ENCODE measurements at places on chromosomes 3 and 15. TPM values are rescaled to one million over a fixed set of nuclear protein-coding genes. Genes with fewer than 3 reads are reported as not detected.

NFKBIZ gene
- 18.6 TPM for total RNA-seq

ARHGEF26 gene
- total RNA-seq, result 4.1 TPM

GLDN gene
- 18.9 TPM for total RNA-seq

RBSN gene
- total RNA-seq, result 23.9 TPM

CLDN18 gene
- total RNA-seq, result not detected

ECT2 gene
- 19.7 TPM for total RNA-seq

APOD gene
- total RNA-seq, result 33.2 TPM

KBTBD12 gene
- 0.09 TPM for total RNA-seq

FBXO40 gene
- not detected for total RNA-seq

TARS3 gene
- total RNA-seq, result 28.5 TPM

AMT gene
- 19.6 TPM for total RNA-seq

- no peaks in the 10 kb centered on the region for H3K36me3 ChIP-seq
- no peaks in the 10 kb centered on the region for H3K27me3 ChIP-seq
- H3K4me3 ChIP-seq, result no peak overlapping the region
- H3K4me1 ChIP-seq, result no peaks in the 10 kb centered on the region
- no peak for DNase-seq
These were observed 21.8 kb upstream of the CA12 start for GRCh38 chr15:63403254-63403945.

- no peaks in the 10 kb centered on the region for H3K36me3 ChIP-seq
- peak; percentile 78 for DNase-seq
- peaks cover 14% of the 10 kb centered on the region for H3K4me1 ChIP-seq
- no peak overlapping the region for H3K4me3 ChIP-seq
These were observed 585 bp downstream of the KIF23 start for GRCh38 chr15:69414701-69415167.

- no peak for DNase-seq
- H3K27ac ChIP-seq, result no peak overlapping the region
- H3K4me3 ChIP-seq, result no peak overlapping the region
- no peaks in the 10 kb centered on the region for H3K36me3 ChIP-seq
These were observed 127.4 kb downstream of the PCCB start for GRCh38 chr3:136377508-136377907.

DNA sequence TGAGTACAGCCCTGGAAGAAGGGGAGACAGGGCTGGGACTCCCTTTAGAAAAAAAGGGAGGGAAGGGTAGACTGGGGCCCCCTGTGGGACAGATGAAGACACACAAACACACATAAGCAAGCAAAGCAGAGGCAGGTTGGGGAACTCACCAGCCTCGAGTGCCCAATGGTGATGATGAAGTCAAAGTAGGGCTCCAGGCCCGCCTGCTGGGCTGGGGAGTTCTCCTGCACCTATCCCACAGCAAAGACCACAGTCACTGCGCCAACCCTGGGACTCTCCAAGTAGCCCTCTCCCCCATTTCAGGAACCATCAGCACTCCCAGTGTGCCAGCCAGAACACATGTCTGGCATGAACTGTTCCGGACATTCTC, 4.1 kb downstream of the GORASP1 start:
- H3K27me3 ChIP-seq, result no peaks in the 10 kb centered on the region
- peak; percentile 49 for DNase-seq
- H3K36me3 ChIP-seq, result peaks cover 26% of the 10 kb centered on the region
- H3K4me3 ChIP-seq, result no peak overlapping the region
- peaks cover 3% of the 10 kb centered on the region for H3K4me1 ChIP-seq

DNA sequence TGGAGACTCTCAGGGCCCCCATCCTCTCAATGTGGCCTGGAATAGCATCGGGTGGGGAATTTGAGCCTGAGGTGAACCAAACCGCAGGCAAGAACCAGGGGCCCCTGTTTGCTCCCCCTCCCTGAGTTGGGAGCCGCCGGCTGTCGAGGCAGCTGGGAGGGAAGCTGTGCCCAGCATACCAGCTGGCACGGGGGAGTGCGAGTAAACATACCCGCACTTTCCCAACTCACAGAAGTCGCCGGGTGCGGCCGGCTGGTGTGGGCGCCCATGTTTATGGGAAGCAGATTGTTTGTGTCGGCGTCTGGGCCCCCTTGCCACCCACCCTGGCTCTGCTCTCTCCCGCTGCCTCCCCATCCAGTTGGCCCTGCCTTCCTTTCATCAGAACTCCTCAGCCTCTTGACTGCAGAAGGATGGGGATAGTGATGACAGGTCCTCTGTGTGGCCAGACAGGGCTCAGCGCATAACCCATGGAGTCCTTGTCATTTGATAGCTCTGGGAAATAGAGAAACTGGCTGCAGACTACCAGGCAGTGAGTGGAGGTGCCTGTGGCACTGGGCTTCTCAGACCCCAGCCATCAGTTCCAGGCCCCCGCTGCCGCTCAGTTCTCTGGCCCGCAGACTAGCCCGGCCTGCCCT, 60.4 kb downstream of the CACNA2D2 start:
- H3K4me1 ChIP-seq, result no peaks in the 10 kb centered on the region
- H3K27ac ChIP-seq, result no peak overlapping the region
- no peak overlapping the region for H3K4me3 ChIP-seq
- H3K27me3 ChIP-seq, result no peaks in the 10 kb centered on the region
- no peak for DNase-seq

DNA sequence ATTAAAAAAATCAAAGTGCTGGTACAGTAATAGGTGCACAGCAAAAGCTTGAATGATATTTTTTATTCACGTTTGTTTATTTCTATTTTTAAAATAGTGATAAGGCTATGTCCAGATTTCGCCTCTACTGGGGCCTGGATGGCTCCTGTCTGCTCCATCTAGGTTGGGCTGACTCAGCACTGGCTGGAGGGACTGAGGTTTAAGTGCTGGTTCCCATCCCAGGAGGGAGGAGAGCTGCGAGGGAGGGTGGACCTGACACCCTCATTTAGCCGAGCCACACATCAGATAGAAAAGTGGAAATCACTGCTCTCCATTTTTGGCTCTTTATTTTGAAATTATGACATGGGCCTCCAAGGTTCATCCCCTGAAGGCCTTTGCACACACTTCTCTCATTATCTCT, 95.4 kb upstream of the AGBL1 start:
- peaks cover 3% of the 10 kb centered on the region for H3K27me3 ChIP-seq
- no peaks in the 10 kb centered on the region for H3K4me1 ChIP-seq
- no peak overlapping the region for H3K4me3 ChIP-seq
- no peak for DNase-seq
- no peaks in the 10 kb centered on the region for H3K36me3 ChIP-seq
- no peak overlapping the region for H3K27ac ChIP-seq

- no peaks in the 10 kb centered on the region for H3K4me1 ChIP-seq
- no peaks in the 10 kb centered on the region for H3K27me3 ChIP-seq
- no peak overlapping the region for H3K27ac ChIP-seq
- no peak overlapping the region for H3K4me3 ChIP-seq
- DNase-seq, result no peak
- H3K36me3 ChIP-seq, result no peaks in the 10 kb centered on the region
These were observed 533.1 kb upstream of the CBLB start for GRCh38 chr3:106401666-106402490.

DNA sequence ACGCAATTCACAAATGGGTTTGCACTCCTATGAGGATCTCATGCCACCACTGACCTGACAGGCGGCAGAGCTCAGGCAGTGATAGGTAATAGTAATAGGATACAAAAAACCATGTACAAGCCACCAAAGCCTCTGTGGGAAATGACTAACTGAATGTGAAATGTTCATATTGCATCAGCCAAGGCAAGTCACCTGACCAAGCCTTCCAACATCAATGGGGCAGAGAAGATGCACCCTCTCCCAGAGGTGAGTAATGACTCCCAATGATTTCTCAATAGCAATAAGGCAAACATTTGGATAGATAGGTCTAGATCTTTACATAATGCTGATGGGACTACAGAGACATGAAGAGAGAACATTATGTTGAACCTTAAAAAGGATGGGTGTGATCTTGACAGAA, 14.9 kb downstream of the CNTN3 start:
- H3K36me3 ChIP-seq, result no peaks in the 10 kb centered on the region
- no peaks in the 10 kb centered on the region for H3K4me1 ChIP-seq
- H3K27ac ChIP-seq, result no peak overlapping the region
- no peak for DNase-seq

DNA sequence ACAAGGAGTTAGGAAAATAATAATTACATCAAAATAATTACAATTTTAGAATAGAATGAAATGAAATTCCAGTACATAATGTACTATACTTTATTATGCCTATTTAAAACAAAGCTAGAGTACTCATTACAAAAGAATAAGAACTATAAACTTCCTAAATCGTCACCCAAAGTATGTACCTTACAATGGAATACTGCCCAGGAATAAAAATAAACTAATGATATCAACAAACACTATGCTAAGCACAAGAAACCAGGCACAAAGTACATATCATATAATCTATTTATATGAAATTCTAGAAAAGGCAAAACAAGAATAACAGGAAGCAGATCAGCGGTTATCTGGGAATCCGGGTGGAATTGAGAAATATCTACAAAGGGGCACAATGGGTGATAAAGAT, 84.7 kb downstream of the MYO9A start:
- no peak overlapping the region for H3K4me3 ChIP-seq
- H3K27ac ChIP-seq, result no peak overlapping the region
- no peak for DNase-seq
- peaks cover 9% of the 10 kb centered on the region for H3K36me3 ChIP-seq
- no peaks in the 10 kb centered on the region for H3K4me1 ChIP-seq

DNA sequence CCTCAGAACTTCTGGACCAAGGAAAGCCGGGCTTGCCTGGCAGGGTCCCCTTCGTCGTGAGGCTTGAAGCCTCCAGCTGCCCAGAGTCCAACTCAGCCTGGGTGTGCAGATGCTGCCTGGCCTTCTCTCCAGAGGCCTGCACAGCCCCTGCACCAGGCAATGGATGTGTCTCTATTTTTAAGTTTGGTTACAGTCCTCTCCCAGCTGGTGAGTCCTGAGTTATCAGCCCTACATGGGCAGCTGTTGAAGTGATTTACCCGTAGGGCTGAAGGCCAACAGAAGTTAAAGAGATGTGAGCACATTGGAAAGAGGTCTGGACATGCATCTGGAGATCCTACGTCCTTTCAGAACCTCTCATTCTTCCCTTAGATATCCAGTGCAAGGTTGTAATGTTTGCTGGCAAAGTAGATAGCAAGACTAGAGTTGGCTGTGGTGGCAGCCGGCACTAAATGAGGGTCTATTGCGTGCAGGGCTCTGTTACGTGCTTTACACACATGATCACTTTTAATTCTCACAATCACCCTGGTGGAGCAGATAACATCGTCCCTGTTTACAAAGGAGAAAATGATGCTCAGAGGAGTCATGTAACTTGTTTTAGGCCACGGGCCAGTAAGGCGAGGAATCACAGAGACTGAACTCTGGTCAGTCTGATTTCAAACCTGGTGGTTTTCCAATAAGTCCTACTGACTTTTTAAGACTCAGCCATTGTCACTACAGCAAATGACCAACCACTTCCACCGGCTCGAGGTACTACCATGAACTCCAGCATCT, 9.9 kb downstream of the FYCO1 start:
- H3K4me3 ChIP-seq, result no peak overlapping the region
- H3K4me1 ChIP-seq, result peaks cover 54% of the 10 kb centered on the region
- no peak for DNase-seq
- H3K27ac ChIP-seq, result peak overlapping the region; percentile 61
- H3K27me3 ChIP-seq, result no peaks in the 10 kb centered on the region

DNA sequence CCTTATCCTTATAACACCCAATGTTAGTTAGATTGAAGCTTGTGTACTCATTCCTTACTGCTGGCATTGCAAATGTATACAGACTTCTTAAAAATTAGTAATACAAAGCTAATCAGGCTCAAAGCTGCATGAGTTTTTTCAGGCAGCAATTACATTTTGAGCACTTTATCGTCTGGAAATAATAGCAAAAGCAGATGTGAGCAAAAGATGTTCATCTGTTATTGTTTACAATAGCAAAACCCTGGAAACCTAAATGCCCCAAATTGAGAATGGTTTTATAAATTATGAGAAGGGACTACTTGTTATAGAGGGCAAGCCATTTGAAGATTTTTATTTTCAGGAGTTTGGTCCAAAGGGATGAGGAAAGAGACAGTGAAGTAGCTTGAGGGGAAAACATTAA, 126.4 kb downstream of the GADL1 start:
- no peak overlapping the region for H3K4me3 ChIP-seq
- H3K27ac ChIP-seq, result no peak overlapping the region
- H3K4me1 ChIP-seq, result no peaks in the 10 kb centered on the region
- H3K27me3 ChIP-seq, result no peaks in the 10 kb centered on the region

DNA sequence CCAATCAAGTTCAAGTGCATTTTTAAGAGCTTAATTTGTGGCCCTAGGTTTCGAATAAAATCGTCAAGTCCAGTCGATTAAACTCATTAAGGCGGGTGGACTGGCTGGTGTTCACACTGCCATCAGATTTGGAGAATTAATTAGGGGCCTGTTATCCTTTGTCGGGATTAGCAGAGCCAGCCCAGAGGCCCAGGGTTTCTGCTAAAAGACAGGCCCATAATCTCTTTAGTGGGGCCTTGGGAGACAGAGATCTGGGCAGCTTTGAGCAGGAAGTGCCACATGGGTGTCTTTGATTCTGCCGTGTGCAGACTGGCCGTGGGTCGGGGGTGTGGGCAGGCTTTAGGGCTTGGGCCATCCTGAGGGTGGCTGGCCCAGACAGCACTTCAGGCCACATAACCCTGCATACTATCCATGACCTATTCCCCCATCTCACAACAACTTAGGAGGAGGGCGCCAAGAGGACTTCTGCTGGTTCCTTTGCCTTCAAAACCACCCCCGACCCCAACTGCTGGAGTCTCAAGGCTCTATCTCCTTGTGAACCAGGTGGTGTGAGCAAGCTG, 94.7 kb downstream of the PLXNA1 start:
- H3K36me3 ChIP-seq, result no peaks in the 10 kb centered on the region
- DNase-seq, result no peak
- H3K4me1 ChIP-seq, result no peaks in the 10 kb centered on the region
- H3K27me3 ChIP-seq, result no peaks in the 10 kb centered on the region
- no peak overlapping the region for H3K27ac ChIP-seq
- no peak overlapping the region for H3K4me3 ChIP-seq

GRCh38 chr3:138187296-138188012, at the start of gene ARMC8:
Gene ARMC8 (plus strand): TSS chr3:138187301. CDS start chr3:138187555, 254 bp downstream.
- peaks cover 10% of the 10 kb centered on the region for H3K27me3 ChIP-seq
- H3K4me1 ChIP-seq, result no peaks in the 10 kb centered on the region
- H3K36me3 ChIP-seq, result no peaks in the 10 kb centered on the region
- peak within 1 kb of the TSS; percentile 100 for H3K4me3 ChIP-seq
- peak; percentile 56 for DNase-seq
- H3K27ac ChIP-seq, result peak within 1 kb of the TSS; percentile 96

- H3K27ac ChIP-seq, result no peak overlapping the region
- H3K27me3 ChIP-seq, result no peaks in the 10 kb centered on the region
- no peaks in the 10 kb centered on the region for H3K4me1 ChIP-seq
- H3K4me3 ChIP-seq, result no peak overlapping the region
- H3K36me3 ChIP-seq, result no peaks in the 10 kb centered on the region
- no peak for DNase-seq
These were observed 508.8 kb downstream of the DIPK2A start for GRCh38 chr3:144480416-144480919.

DNA sequence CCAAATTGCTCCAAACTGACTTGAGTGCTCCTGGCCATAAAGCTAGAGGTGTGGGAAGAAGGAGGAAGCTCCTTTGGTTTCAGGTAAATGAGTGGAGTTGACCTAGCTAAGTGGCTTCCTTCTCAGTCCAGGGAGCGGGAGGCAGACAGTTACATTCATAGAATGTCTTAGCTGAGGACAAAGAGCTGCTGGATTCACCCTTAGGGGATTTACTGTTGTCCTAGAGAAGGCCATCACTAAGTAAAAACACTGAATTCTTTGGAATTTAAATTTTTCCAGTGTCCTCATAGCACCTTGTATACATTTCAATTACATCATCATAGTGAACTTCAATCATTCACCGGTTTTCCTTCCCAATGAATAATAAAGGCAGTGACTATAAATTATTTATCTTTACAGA, 27.3 kb upstream of the NANOGP8 start:
- H3K27me3 ChIP-seq, result no peaks in the 10 kb centered on the region
- no peak overlapping the region for H3K4me3 ChIP-seq
- H3K36me3 ChIP-seq, result no peaks in the 10 kb centered on the region
- DNase-seq, result no peak
- H3K27ac ChIP-seq, result no peak overlapping the region
